ENCODE measurements at places on chromosomes 2 and 18. TPM values are rescaled to one million over a fixed set of nuclear protein-coding genes. Genes with fewer than 3 reads are reported as not detected.

DNA sequence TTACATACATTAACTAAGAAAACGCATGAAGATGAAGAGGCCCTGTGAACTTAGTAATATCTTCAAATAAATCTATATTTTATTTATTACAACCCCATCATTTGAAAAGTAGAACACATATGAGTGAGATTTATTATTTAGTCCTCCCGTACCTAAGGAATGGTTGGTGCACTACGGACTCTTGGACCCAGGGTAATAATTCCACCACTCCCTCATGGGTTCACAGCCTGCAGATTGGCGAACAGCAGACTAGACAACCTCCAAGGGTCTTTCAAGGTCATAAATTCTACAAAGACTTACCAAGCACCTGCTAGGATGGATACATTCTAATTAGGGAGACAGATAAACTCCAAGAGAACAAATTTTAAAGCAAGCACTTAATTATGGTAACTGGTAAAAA lies 51.6 kb downstream of the GALNT14 start:
- DNase-seq = no peak

FAHD2A gene
- 53.0 TPM for total RNA-seq

EPHA4 gene
- not detected for total RNA-seq

DNA sequence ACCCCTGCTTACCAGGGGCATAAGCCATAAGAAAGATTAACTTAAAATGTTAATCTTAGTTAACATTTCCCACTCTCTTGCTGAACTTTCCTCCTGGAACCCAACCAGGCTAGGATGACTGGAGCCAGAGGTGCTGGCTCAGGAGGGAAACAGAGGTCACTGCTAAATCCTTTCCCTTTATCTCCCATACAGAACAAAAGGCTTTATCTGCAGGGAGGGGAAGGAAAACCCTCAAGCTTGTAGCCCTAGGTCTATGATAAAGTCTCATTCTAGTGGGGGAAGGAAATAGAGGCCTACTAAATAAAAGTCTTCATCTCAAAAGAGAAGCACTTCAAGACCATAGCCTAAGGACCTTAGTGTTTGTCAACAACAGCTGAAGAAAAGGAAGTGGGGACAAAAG lies 18.6 kb downstream of the HIBCH start:
- no peak for DNase-seq

DNA sequence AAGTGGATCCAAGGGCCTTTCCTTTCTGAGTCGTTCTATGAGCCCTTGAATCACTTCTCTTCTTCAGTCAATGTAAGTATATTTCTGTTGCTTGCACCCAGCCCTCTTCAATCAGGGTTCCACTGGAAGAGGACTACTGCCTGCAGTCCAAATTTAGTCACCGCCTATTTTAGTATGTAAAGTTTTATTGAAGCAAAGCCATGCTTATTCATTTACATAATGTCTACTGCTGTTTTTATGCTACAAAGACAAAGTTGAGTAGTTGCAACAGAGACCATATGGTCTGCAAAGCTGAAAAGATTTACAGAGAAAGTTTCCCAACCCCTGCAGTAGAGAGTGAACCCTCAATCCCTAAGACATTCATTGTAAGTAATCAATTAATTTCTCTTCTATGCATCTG lies 332.5 kb upstream of the TNP1 start:
- no peak for DNase-seq

HJURP gene
- 122 TPM for total RNA-seq

TTC39C gene
- 47.0 TPM for total RNA-seq

GRCh38 chr2:138147796-138148195 lies 183.5 kb downstream of the HNMT start:
- no peak for DNase-seq

DNA sequence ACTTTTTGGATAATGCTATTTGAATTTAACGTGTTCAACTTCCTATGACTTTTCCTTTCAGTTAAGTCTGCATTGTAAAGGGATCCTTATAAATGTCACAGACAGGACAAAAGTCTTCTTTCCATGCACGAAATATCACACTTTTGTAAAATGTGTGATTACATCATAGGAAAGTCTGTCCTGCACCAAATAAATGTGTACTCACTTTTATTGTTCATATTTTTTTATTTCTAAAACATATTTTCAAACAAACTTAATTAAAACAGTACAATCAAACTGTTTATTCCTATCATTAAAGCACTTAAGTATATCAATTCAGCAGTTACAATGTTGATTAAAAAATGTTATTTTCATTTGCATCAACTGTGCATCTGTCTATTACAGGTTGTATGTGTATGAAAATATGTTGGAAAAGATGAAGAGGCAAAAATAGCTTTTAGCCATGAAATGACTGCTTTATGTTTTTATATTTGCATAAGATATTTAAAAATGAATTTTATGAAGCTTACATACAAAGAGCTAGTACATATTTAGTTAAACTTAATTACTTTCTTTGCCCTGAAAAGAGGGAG lies 105.6 kb downstream of the CSRNP3 start:
- DNase-seq = no peak

DNA sequence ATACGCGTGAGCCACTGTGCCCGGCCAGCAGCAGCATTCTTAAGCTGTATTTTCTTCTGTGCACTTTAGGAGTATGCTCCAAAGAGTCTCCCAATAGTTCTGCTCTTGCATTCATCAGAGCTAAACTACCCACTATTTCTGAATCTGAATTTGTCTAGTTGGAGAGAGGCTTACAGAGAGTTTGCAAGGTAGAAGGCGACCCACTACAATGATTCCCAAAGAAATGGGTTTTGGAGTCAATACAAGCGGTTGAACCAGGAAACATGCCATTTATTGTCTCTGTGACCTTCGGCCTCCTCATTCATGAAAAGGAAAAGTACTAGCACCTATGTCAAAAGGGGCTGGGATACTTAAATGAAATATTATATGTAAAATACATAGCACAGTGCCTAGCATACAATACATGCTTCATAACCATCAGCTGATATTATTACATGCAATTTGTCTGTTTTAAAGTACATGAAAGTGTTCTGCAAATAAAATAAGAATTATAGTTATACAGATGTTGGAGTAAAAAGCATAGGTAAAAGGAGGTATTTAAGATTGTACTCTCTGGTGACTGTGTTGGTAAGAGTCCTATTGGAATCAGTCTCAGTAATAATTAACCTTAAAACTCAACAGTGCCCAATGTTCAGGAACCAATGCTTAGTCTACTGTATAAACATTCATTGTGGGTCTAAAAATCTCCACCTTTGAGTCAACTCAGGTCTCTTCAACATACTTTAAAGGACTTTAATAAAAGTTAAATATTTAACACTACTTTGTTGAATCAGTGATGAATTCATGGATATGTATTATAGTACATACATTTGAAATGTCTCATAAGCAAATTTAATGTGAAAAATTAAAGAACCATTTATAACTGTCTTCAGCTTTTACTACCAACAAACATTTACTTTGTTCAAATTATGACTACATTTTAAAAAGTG lies 89.8 kb upstream of the GRB14 start:
- no peak for DNase-seq

DNA sequence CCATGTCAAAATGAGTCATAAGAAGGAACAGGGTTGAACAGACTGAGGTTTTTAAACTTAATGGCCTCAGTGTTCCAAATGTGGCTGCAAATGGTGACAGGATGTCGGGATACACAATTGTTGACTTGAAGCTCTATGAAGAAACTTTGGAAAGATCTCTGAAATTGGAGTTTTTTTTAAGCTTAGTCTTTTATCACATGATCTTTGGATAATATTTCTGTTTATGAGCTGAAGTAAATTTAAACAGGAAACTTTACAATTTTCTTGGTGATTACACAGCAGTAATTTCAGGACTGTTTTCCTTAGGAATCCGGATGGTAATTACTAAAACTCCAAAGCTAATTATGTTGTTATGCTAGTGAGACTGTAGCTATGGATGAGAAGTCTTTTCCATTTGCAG lies 199.1 kb upstream of the NRXN1 start:
- no peak for DNase-seq

TCF23 gene
- not detected for total RNA-seq

C2orf72 gene
- total RNA-seq = not detected

TRIM43 gene
- not detected for total RNA-seq

CFAP221 gene
- total RNA-seq = not detected

INHBB gene
- not detected for total RNA-seq

DNA sequence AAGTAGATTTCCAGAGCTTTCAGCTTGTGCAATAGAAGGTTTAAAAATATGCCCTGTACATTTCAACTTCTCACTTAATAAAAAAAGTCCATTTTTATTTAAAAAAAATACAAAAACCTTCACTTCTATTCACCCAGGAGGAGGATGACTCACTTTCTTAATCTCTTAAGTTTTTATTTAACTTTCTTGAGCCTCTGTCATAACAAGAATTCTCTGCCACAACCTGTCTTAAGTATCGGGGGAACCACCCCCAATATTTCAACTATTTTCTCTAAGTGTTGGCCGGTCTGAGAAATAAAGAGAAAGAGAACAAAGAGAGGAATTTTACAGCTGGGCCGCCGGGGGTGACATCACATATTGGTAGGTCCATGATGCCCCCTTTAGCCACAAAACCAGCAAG lies 58.4 kb downstream of the LRATD1 start:
- DNase-seq = no peak

DNA sequence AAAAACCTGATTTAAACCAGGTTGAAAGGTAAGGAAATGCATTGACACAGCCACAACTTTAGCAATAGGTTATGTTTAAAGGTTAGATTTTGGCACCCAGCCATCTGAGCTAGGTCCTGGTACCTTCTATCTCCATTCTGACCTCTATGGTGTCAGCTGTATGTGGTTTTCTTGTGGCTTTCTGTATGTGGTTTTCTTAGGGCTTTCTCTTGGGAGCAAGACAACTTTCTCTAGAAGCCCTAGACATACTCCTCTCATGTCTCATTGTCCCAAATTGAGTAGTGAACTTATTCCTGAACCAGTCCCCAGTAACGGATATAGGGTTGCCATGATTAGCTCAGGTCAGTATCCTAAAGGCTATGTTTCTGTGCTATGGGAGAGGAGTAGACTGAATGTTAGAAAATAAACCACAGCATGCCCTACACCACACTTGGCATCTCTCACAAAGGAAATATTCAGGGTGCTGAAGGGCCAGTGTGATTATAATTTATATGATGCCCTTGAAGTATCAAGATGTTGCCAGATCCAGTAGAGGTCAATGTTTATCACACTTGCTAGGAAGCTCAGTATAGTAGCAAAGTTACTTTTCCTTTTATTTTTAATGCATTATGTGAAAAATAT lies 176.1 kb downstream of the CAPN13 start:
- DNase-seq = no peak

SOWAHC gene
- total RNA-seq = not detected

DNA sequence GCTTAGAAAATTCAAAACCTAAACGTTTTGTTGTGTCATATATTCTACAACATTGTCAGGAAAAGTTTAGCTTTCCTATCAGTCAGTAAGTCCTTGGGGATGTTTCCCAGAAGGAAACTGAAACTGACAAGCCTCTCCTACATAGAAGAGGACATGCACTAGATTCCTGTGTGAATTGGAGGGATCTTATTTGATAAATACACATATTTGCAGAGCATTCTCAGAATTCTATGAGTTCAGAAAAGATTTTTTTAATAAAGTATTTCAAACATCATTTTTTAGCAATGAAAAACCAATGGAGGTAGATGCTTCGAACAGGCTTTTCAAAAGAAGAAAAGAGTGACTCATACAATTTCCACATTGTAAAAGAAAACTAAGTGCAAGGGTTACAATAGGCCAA lies 1706.7 kb downstream of the SUCLG1 start:
- no peak for DNase-seq

ZSWIM2 gene
- total RNA-seq = not detected

DNA sequence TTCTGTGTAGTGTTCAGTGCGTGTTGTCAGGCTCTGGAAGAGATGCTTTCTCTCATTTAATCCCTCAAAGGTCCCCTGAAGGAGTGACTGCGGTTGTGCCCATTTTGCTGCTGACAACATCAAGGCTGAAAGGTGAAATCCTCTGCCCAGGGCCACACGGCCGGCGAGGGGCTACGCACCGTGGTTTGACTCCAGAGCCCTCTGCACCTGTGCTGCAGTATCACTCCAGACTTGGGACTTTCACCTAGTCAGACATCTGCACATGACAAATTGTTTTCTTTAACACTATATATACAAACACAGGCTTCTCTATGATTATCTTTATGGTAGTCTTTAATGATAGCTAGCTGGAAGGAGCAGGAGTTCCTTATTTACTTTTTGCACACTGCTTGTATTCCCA lies 90.2 kb downstream of the ARMC9 start:
- no peak for DNase-seq

FBXO15 gene
- total RNA-seq = 1.2 TPM

DNA sequence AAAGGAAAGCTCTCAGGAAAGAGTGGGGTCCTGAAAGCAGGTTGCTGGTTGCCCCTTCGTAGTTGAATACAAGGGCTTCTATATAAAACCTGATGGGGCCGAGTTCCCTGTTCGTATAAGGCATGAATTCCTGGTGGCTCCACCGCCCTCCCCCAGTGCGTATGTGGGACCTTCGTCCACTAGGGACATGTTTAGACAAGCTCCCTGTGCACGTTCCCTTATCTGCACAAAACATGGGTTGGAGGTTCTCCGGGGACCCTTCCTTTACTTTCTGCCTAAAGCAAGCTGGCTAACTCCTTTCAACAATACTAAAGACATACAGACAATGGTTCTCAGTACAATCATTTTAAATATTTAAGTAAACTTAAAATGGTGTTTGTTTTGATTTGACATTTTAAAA lies 8.0 kb downstream of the CLUL1 start:
- no peak for DNase-seq

ACTG2 gene
- total RNA-seq = not detected

GRCh38 chr2:222088561-222088960 lies 210.2 kb downstream of the PAX3 start:
- no peak for DNase-seq

GRCh38 chr2:172072303-172072702 lies 13.0 kb upstream of the DLX1 start:
- no peak for DNase-seq

GRCh38 chr2:162172802-162173370 lies 20.8 kb upstream of the GCG start:
- DNase-seq = no peak

MBP gene
- 25.2 TPM for total RNA-seq

RIT2 gene
- total RNA-seq = not detected

DNA sequence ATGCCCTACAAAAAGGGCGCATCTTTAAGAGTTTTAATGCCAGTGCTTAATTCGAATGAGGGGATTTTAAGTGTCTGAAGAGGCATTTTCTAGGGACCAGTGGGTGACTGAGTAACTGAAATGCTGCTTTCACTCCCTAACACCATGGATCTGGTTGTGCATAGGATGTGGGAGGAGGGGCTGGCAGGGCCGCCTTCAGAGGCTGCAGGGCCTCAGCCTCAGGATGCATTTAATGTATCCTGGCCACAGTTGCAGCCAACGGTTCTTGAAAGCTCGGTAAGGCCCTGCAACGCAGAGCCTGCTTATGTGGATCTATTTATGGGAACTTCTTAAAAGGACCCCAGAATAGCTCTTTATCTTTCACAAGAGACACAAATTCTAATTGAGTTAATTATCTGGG lies 25.8 kb upstream of the IL18RAP start:
- no peak for DNase-seq

GRCh38 chr2:31239593-31240177 lies 5.7 kb downstream of the EHD3 start:
- no peak for DNase-seq

Data from OCI-LY7 (cell line).